Pulmonary artery endothelial cell (primary cell): ENCODE measurements at places on chromosomes 2 and 18. TPM values are rescaled to one million over a fixed set of nuclear protein-coding genes. Genes with fewer than 3 reads are reported as not detected.

DNA sequence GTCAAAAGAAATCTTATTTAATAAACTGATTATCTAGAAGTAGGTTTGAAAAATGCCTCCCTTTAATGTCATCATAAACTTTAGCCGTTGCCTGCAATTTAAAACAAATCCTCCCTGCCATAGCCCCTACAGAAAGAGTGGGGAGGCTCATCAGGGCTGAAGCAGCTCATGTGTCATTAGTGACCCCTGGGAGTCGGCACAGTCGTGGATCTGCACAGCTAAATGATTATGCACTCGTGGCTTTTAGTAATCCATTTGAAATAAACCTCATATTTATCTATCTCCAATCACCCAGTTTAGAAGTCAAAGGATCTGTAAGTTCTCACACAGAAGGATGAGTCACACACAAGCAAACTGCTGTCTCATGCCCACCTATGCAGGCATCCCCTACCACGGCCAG lies 277.3 kb downstream of the SS18 start:
- DNase-seq, result no peak

- DNase-seq, result no peak
Observed at GRCh38 chr2:199230091-199230490, 227.6 kb downstream of the SATB2 start.

DNA sequence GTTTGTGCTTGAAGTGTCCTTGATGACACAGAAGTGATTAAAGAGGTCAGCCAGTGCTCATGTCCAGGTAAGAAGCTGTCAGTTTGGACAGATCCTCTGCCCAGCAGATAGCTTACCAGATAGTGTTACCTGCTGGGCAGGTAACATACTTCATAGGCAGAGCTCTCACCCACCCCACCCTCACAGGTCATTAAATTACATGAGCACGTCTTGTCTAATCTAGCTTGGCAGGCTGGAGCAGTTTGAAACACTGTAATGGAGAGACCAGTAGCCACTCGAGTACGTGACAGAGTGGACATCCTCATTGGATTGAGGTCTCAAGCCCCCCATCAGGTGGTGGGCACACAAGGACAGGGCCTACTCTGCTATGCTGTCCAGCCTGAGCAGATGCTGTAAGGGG lies 27.1 kb downstream of the TTC32 start:
- no peak for DNase-seq

GRCh38 chr2:18578033-18578432 lies 11.3 kb downstream of the NT5C1B start:
- DNase-seq, result no peak

DNA sequence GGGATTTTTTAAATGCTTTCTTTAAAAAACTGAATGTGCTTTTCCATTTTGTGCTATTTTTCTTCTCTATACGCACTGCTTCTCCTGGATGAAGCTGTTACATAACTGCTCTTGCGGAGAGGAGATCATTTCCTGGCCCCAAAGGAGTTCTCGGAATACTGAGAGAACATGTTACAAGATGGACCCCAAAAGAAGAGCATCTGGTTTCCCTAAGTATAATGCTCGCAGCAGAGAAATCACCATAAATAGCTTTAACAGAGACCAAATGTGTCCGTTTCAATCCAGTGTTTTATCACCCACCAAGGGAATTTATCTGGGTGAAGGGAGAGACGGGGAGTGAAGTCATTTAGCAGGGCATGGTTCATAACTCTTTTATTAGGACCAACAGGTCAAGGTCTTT lies 80.1 kb downstream of the RBM43 start:
- no peak for DNase-seq

Gene C2orf42
- total RNA-seq, result 10.4 and 27.6 TPM in 2 replicates

DNA sequence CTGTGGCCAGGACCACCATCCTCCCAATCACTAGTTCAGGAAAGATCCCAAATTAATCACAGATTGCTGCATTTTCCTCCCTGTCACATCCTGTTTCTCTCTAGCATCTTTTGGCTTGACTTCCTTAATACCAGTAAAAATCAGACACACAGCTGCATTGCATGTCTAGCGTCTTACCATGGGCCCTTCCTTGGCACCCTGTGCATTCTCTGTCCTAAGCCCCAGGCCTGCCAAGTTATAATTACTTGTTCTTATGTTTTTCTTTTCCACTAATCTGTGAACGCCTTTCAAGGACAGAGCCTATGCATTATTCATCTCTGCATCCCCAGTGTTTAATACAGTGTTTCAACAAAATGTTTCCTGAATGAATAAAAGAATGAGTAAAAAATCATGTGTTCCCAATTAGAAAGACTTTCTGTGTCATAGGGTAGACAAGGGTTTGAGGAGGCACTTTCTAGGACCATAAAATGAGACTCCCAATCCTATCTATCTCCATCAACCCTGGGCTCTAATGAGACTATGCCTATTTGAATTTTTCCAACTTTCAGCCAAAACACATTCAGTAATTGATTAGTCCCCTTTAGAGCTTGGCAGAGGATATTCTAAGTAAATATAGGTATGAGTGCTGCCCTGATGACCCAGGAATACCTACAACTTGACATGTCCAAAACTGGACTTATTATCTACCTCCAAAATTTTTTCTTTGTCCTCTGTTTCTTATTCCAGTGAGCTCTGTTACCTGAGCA lies 10.3 kb upstream of the NT5C1B start:
- DNase-seq, result no peak

DNA sequence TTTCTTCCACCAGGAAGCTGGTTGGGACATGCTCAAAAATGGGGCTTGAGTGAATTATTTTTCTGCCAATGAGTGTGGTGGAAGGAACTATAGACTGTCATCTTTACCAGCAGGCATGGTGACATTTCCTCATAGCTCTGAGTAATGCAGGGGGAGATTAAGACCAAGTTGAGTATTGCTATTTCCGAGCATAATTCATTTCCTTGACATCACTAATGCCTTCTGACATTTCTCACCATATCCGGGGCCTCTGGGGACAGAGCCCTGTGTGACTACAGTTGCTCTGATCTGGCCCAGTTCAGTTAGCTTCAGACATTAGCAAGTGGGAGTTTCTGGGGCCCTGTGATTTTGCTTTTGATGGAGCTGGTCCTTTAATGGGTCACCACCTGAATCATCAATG lies 410.4 kb downstream of the MEIS1 start:
- DNase-seq, result no peak

- DNase-seq, result no peak
Observed at GRCh38 chr2:241095594-241096290, 6.3 kb downstream of the MTERF4 start.

Gene GPBAR1
- total RNA-seq, result 0.07 TPM in 2 replicates

Gene SYT4
- not detected in 2 replicates for total RNA-seq

DNA sequence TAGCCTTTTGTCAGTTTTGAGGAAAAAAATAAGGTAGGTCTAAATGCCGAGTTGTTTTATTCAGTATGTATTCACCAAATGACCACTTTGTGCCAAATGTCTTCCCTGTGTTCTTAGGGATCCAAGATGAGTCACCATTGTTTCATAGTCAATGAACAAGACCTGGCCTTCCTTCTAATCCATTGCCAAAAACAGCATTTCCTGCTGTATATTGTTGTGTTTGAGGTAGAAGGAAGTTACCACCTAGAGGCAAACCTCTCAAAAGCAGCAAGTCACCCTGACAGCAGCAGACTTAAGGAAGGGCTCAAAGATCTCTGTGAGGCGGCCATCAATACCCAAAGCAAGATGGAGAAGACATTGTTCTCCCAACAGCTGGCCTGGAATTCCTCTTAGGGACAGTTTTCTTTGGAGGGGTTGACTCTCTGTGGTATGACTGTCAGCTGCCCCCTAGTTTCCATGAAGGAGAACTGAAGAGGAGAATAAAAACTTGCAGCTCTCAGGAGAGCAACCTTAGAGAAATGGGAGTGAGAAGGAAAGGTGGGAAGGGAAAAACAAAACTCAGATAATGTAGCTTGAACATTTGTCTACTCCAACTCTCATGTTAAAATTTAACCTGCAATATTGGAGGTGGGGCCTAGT lies 328.3 kb downstream of the LRATD1 start:
- DNase-seq, result no peak

- no peak for DNase-seq
Observed at GRCh38 chr2:238449909-238450417, 23.2 kb downstream of the ASB1 start.

Gene SMAD7
- total RNA-seq, result 3.6 and 4.9 TPM in 2 replicates

Gene HES6
- 3.2 and 6.6 TPM in 2 replicates for total RNA-seq

Gene EFHD1
- not detected in 2 replicates for total RNA-seq

DNA sequence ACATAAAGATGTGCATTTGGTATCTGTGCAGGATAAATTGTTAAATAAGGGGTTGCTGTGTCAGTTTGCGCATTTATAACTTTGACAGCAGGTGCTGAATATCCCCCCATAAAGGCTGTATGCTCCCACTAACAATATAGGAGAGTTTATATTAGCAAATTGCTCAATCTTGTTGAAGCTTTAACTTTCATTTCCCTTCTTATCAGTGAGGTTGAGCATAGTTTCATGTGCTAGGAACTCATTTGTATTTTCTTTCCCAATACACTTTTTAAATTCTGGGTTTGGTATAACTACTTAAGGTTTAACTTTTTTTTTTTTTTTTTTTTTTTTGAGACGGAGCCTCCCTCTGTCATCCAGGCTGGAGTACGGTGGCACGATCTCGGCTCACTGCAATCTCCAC lies 89.0 kb downstream of the FAM117B start:
- no peak for DNase-seq

Gene NHEJ1
- total RNA-seq, result 16.4 and 26.3 TPM in 2 replicates

Gene KCNIP3
- total RNA-seq, result 0.33 and 0.35 TPM in 2 replicates

DNA sequence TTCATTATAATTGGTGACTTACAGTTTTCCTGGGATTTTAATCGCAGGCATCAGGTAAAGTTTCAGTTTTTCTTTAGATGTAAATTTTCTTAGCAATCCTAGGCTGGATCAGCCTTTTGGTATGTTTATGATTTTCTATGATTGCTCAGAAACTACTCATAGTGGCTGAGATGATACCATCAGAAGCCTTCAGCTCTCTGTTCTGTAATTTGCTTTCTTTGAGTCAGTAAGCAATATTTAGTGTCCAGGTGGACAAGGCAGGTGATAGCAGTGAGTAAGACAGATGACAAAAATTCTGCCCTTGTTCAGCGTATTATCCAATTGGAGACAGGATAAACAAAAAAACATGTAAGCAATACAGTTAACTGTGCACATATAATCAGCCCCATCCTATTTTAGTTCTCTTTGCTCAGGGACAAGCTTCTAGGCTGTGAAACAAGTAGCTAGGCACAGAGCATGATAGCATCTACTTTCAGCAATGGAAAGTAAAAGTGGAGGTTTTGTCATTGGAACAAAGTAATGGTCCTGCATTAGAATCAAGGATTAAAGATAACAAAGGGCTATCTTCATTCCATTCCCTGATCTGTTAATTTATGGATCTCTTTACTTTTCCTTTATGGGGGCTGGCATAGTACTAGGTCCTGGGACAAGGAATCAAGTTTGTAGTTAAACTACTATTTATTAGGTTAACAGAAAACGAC lies 100.8 kb downstream of the EPC2 start:
- no peak for DNase-seq

DNA sequence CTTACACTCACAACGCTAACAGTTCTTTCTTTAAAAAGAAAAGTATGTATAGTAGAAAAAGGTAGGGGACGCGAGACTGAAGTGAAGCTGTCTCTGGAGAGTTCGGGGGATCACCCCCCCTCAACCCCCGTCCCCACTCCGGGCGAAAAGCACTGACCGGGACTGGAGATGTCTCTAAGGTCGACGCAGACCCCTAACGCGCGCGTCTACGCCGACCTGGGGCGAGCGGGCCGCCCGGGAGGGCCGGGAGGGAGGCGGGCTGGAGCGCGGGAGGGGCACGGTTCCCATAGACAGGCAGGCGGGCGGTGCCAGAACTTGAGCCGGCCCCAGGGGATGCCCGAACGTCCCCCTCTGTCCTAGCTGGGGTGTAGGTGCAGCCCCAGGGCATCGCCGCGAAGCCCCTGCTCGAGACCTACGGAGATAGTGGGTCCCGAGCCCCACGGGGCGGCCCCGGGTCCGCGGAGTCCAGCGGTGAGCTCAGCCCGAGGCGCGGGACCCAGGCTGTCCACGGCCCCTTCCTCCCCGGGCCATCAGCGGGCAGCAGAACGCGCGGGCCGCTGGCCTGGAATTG lies 82.2 kb downstream of the CHRNA1 start:
- DNase-seq, result no peak

Gene USP34
- 83.8 and 96.7 TPM in 2 replicates for total RNA-seq

Gene TTN
- total RNA-seq, result 0.95 and 2.7 TPM in 2 replicates

Gene RGPD5
- 16.5 and 18.4 TPM in 2 replicates for total RNA-seq

Gene GALNT5
- total RNA-seq, result under 0.01 TPM in 1 of 2 replicates, not detected in the other

Gene CD8B2
- total RNA-seq, result not detected in 2 replicates

- DNase-seq, result no peak
Observed at GRCh38 chr2:54122171-54122935, 6.9 kb downstream of the ACYP2 start.

DNA sequence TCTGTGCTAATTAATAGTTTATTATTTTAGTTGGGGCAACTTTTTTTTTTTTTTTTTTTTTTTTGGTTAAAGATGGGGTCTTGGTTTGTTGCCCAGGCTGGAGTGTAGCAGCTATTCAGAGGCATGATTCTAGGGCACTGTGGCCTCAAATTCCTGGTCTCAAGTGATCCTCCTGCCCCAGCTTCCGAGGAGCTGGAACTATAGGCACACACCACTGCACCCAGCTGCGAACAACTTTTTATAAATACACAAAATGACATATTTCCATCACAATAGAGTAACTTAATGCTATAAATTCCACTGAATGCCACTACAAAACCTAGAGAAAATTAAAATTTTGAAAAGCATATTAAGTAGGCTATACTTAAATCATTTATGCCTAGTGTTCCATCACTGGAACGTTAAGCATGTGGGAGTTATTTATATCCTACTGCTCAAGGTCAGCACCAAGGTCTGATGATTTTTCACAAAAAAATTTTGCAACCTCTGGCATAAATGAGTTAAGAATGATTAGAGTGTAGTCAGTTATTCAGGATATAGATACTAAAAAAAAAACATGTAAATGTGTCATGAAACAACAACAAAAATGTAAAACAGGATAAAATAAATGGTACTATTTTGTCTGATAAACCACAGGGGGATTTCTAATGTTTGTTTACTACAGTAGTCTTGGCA lies 46.8 kb downstream of the GFPT1 start:
- DNase-seq, result no peak

Gene RND3
- 68.9 and 76.4 TPM in 2 replicates for total RNA-seq

- no peak for DNase-seq
Observed at GRCh38 chr18:23927821-23928746, 86.5 kb upstream of the TTC39C start.

Gene CCT4
- total RNA-seq, result 261 and 282 TPM in 2 replicates

- no peak for DNase-seq
Observed at GRCh38 chr2:84526562-84526961, 10.3 kb downstream of the DNAH6 start.

DNA sequence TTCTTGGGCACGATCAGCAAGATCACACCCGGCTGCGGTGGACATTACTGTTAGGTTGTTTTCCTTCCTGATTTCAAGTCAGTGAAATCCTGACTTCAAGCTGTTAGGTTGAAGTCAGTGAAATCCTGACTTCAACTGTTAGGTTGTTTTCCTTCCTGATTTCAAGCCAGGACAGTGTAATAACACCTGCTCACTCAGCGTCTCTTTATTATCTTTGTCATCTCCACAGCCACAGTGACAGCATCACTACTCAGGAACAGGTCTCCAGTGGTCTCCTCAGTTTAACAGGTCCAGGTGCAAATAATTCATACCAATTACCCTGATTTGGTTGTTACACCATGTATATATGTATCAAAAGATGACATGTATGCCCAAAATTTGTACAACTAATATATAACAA lies 208.1 kb upstream of the REG3G start:
- no peak for DNase-seq

Gene POMC
- 0.13 and 0.28 TPM in 2 replicates for total RNA-seq

Gene MAL
- total RNA-seq, result not detected in 2 replicates
